ENCODE measurements at places on chromosomes 13 and 19. TPM values are rescaled to one million over a fixed set of nuclear protein-coding genes. Genes with fewer than 3 reads are reported as not detected.

- no peak for DNase-seq
Measured at GRCh38 chr19:46181388-46181779, 33.3 kb downstream of the IGFL2 start.

DNA sequence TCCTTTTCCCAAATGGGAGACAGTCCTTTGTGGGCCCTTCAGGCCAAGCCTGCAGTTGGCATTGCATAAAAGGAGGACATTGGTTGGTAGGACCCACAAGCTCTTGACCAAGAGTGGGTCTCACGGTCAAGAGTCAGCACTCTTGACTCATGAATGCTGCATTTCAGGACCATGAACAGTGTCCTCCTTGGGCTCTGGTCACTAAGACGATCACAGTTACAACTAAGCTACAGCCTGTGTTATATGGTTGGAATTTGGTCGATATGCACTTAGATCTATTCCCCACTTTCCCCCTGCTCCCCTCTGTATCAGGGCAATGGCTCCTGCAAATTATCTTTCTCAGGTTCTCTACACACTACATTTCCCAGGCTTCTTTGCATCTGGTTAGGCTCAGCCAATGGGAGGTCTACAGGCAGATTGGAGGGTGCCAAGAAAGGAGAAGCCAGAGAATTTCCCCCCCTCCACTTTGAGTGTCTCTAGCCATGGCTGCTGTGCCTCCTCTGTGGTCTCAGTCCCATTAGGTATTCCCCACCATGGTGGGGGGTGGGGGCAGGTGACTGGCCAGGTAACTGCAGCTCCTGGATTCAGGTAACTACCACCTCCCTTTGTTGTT, 3.1 kb upstream of the OLFM2 start:
- DNase-seq = no peak

GRCh38 chr19:55005684-55006488, 32.2 kb downstream of the GP6 start:
- no peak for DNase-seq

DNA sequence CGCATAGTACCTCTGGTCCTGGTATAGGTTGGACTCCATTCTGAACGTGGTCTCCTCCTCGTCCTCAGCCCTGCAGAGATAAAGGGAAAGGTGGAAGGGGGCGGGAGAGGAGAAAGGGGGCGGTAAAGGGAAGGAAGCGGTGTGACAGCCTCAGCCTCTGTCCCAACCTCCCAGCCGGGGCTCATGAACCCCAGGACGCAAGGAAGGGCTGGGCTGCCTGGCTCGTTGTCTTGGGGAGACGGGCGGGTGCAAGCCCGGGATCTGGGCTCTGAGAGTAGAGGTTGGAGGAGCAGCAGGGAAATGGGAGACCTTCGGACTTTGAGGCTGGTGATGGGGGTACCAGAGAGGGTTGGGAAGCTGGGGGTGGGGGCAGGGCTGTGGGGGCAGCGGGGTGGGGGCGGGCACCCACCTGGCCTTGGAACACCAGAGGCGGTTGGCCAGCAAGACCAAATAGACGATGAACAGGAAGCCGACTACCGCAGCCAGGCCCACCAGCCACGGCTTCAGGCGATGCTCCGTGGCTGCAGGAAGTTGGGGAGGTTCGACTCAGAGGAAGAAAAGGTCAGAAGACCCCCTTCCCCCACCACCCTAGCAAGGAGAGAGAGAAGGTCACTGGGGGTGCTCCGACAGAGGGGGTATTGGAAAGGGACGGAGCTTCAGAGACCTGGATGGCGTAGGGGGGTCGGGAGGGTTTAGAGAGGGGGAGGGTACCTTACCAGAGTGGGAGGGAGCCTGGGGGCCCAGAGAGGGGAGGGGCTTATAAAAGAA, 1.7 kb downstream of the SMIM24 start:
- DNase-seq = no peak

DNA sequence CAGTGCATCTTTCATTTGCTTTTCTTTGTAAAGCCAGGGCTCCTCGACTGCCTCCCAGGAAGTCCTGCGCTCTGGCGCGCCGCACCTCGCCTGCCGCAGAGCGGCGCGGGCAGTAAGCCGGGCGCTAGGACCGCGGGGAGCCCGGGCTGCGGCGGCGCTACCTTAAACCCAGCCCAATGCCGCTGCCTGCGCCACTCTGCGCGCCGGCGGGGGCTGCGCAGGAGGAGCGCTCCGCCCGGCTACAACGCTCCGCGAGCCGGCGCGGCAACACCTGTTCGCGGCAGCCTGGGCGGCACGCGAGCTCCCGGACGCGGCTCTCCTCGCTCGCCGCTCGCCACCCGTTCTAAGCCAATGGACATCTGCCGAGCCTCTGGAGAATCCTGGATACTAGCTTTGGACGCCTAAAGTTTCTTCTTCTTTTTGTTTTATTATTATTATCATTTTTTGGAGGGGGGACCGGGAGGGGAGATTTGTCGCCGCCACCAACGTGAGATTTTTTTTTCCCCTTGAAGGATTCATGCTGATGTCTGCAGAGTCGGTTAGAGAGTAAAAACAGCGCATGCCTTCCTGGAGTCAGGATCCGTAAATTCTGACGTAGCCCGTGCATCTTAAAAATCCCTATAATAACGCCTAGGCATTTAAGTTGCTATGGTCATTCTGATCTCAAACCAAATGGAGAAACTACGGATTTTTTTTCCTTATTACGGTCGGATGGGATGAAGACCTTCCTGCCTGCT, at the start of gene FGF9:
Gene FGF9 (plus strand): TSS at position 191 of the 737 bp plus-strand sequence. CDS start 840 bp downstream, outside the sequence.
- peak; percentile 76 for DNase-seq

GRCh38 chr19:1566392-1567115, 1.6 kb downstream of the MEX3D start:
- DNase-seq = no peak

- no peak for DNase-seq
Measured at GRCh38 chr19:34671972-34672371, 5.0 kb downstream of the SCGB2B2 start.

DNA sequence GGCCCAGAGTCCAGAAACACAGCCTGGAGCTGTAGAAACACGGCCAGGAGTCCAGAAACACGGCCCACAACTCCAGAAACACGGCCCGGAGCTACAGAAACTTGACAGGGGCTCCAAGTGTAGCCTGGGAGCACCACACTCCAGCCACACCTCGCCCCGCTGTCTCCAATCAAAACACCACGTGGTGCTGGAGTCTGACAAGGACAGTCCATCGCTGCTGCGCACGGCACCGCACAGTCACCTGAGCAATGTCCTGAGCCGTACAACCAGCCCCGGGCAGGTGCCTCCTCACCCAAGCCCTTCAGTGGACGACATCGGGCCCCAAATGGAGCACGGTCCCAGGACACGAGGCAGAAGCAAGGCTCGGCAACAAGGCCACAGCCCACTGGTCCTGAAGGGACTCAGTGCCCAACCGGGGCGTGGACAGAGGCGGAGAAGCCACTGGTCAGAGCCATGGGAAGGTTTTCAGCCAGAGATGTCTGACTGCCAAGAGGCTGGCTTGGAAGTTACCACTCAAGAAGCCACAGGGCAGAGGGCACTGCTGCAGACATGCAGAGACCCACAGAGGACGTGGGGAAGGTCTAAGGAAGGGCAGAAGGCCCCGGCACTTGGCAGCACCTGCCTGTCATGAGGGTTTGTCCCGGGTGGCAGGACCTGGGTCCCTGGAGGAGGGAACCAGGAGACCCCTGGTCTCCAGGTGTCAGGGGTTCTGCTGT, 19.7 kb upstream of the PLPP2 start:
- DNase-seq = no peak

- DNase-seq = no peak
Measured at GRCh38 chr19:5826531-5827341, 12.8 kb downstream of the FUT6 start.

GRCh38 chr13:46748300-46748699, 48.7 kb downstream of the ESD start:
- no peak for DNase-seq

- DNase-seq = no peak
Measured at GRCh38 chr19:45958769-45959516, 14.7 kb downstream of the NOVA2 start.

DNA sequence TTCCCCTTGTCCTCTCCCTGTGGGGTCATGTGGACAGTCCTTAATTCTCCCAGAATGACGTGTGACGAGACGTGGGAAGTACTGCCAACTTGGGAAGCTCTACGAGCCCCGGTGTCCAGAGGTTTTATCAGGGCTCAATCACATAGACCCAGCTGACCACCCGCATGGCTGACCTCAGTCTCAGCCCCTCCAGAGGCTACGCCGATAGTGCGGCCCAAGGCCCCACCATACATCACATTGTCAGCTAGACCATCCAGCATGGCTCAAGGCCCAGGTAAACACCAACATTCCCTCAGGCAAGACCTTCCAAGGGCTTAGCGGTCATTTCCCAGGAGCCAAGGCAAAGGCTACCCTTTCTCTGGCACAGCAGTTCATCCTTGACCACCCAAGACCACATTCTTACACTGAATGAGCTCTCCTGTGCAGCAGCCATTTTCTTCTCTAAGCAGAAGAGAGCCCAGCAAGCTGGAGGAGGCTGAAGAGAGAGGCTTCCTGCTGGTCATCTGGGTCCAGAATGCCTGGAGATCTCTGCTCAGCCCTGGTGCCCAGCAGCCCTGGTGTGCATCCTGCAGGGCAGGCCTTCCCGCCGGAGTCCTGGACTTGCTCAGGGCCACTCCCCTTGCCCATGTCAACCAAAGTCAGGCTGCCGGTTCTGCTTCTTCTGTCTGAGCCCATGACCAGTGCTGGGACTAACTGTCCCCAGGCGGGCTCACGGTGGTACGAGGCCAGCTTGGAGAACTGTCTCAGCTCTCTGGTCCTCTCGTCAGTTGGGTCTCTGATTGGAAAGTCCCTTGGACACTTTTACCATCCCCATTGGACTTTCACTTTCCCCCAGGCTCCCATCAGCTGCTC, 7.9 kb upstream of the F10 start:
- DNase-seq = no peak

DNA sequence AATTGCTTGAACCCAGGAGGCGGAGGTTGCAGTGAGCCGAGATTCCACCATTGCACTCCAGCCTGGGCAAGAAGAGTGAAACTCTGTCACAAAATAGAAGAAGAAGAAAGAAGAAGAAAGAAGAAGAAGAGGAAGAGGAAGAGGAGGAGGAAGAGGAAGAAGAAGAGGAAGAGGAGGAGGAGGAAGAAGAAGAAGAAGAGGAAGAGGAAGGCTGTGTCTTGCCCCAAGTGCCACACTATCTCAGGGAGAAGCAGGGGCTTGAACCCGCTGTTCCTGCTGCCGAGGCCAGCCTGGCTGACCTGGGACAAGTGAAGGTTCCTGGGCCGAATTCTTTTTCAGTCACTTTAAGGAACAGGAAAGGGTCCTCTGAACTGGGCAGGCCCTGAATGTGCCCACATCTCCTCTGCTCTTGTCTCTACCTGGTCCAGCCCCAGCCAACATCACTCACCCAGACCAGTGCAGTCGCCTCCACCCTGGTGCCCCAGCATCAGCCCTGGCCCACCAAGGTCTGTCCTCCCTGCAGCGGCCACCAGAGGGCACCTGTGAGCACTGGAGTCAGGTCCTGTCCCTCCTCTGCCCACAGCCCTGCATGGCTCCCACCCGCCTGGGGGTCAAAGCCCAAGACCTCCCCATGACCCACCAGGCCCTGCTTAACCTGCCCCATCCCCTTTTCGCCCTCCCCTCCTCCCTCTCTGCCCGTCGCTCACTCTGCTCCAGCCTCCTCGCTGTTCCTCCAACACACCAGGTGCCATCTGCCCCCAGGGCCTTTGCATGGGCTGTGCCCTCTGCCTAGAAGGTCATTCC, 20.0 kb downstream of the TICAM1 start:
- DNase-seq = peak; percentile 72

DNA sequence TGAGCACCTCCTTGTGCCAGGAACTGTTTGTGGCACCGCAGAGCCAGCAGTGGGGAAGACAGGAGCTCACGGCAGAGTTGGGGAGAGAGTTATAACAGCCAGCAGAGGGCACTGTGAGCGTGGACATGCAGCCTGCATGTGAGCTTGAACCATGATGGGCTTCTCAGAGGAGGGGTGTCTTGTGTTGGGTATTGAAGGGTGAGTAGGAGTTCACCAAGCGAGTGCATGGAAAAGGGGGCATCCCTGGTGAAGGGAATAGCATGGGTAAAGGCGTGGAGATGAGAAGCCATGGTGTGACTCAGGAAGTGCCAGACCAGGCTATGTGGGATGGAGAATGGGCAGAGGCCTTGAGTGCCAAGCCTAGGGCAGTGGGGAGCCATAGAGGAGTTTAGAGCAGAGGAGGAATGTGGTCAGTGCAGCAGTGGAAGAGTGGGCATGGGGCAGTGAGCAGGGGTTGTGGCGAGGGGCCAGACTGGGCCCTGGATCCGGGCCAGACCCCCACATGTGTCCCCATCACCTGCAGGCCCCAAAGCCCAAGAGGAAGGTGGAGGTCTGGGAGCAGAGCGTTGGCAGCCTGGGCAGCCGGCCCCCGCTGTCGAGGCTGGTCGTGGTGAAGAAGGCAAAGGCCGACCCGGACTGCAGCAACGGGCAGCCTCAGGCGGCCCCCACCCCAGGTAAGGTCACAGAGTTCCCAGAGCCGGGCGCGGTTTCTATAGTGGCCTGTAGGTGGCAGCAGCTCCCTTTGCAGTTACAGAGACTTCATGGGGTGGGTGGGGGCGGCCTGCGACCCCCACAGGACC, 11.8 kb upstream of the SHD start:
- peak; percentile 29 for DNase-seq

GRCh38 chr13:50126263-50126992, 111.2 kb downstream of the KCNRG start:
- peak; percentile 9 for DNase-seq

NRTN gene
- total RNA-seq = 0.35 TPM

SHANK1 gene
- total RNA-seq = not detected

RASIP1 gene
- 0.10 TPM for total RNA-seq

IGSF23 gene
- total RNA-seq = not detected

CD22 gene
- total RNA-seq = 1.3 TPM

OR7C1 gene
- not detected for total RNA-seq

CASP14 gene
- total RNA-seq = not detected

THSD1 gene
- 0.40 TPM for total RNA-seq

GIPR gene
- 4.6 TPM for total RNA-seq

CGB5 gene
- total RNA-seq = not detected

TEAD2 gene
- 0.17 TPM for total RNA-seq

ZNF675 gene
- 19.5 TPM for total RNA-seq

MBD3L3 gene
- total RNA-seq = not detected

S1PR5 gene
- total RNA-seq = 0.50 TPM

Data from T-helper 17 cell (primary cell).